Stimulated activated CD4-positive, alpha-beta T cell treated with anti-CD3 and anti-CD28 coated beads, Interleukin-4, amount 100 ng/mL, for 1 hour (primary cell): ENCODE measurements at places on chromosomes 7 and 10.

DNA sequence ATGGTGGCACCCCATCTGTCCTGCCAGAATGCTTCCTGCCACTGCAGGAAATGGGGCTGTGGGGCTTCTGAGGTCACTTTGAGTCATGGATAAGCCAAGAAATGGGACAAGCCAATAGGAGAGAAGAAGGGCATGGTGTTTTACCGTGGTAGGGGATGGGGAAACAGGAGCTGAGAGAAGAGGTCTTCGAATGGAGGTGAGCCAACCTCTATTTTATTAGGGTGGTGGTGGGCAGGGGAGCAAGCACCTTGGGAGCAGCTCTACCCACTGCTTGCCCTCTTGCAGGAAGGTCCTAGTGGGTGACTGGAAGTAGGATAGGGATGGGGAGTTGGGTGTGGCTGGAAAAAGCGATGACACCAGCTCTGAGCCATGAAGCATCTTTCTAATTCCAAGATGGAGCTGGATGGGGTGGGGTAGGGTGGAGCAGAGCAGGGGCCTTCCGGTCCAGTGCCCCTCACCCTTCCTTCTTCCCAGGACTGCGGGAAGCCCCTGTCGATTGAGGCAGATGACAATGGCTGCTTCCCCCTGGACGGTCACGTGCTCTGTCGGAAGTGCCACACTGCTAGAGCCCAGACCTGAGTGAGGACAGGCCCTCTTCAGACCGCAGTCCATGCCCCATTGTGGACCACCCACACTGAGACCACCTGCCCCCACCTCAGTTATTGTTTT, 9.1 kb downstream of the ZYX start:
- DNase-seq, result no peak

GRCh38 chr7:74473116-74473515, 19.4 kb downstream of the GTF2IRD1 start:
- no peak for DNase-seq

DNA sequence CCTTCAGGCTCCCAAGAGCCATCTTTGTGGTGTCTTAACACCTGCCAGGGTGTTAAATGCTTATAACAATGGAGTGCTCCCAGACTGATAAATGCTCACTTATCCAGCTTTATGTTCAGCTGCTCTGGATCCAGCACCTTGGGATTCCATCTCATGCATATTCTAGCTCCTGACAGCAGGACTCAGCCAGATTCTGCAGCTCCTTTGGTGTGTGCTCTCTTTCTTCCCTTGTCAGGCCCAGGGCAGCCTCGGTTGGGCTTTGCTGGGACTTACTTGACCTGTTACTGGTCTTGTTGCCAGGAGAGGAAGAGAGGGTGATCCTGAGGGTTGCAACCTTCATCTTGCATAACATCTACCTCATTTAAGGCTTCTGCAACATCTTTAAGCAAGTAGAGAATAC, 59.4 kb upstream of the CCNY start:
- DNase-seq, result no peak

DNA sequence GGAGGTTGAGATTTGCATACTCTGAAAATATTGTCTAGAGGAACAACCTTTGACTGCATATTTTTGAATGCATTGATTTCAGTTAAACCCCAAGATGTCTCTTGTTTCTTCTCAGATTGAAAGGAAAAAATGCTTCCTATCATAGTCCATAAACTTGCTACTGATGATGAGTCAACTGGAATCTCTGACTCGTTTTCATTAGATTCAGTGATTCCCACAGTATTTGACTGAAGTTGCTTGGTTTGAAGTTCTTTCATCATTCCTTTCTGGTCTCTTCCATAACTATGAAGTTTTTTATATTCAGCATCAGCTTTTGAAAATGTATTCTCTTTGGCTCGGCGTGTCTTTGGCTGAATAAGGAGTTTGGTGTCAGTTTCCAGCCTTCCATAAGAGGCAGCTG, 10.7 kb downstream of the PEX1 start:
- no peak for DNase-seq

DNA sequence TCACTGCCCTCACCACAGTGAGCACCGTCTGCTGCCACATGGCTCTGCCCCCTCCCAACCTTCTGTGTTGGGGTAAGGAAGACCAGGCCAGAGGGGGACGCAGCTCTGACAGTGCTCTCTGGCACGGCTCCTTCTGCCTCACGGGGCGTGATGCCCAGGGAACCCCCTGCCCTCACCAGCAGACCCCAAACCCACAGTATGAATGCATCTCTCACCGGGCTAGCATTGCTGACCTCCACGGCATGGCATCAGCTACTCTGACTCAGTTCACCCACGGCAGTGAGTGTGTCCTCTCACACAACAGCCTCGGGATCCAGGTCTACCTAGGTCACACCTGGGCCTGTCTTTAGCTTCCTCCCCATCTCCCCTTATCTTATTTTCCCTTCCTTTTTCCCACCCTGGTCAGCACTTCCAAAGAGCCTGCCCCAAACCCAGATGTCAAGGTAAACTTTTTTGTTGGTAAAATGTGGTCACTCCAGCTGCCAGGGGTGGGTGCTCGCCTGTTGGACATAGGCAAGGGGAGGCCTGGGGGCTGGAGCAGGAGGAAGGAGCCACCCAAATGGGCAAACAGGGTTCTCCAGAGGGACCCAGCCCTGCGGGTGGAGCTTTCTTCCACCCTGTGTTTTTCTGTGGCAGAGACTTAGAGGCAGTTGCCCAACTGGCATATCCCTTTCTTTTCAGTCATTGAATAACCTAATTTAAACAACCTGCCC, 4.4 kb downstream of the CALML3 start:
- DNase-seq, result no peak

DNA sequence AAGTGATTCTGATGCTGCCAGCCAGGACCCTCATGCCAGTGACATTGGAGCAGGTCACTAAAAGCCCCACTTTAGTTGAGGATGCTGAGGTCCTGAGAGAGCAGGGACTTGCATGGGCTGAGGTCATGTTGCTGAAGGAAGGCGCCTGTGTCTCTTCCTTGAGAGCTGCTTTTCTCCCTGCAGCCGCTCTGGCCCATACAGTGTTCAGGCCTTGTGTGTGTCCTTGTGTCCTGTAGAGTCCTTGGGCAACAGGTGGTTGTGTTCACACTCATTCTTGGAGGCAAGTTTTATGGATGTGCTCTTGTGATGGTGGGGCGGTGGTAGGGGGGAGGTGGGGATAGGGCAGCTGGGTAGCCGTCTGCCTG, 33.3 kb downstream of the TSPAN14 start:
- no peak for DNase-seq

- DNase-seq, result no peak
Measured at GRCh38 chr10:78804411-78805032, 264.2 kb upstream of the ZMIZ1 start.

DNA sequence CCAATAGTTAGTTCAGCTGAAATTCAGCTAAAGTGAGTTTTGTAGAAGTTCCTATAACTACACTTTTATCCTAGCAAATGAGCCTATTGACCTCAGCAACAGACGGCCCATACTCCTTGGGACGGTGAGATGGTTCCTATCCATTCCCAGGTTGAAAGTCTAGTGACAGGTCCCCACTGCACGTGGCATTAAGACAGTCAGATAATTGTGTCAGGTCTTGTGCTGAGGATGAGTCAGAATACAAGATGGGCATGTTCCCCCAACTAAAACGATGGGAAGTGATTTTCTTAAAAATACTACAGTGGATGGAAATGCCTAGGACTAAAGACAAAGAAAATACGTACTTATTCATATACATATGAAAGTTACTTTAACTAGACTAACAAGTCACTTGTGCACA, 2.1 kb downstream of the CAV1 start:
- DNase-seq, result no peak

GRCh38 chr10:116444527-116445142, 17.0 kb downstream of the PNLIPRP3 start:
- DNase-seq, result no peak

- no peak for DNase-seq
Measured at GRCh38 chr7:27782849-27783248, 42.9 kb downstream of the TAX1BP1 start.

GRCh38 chr7:97847791-97848190, 24.4 kb downstream of the ASNS start:
- DNase-seq, result no peak

DNA sequence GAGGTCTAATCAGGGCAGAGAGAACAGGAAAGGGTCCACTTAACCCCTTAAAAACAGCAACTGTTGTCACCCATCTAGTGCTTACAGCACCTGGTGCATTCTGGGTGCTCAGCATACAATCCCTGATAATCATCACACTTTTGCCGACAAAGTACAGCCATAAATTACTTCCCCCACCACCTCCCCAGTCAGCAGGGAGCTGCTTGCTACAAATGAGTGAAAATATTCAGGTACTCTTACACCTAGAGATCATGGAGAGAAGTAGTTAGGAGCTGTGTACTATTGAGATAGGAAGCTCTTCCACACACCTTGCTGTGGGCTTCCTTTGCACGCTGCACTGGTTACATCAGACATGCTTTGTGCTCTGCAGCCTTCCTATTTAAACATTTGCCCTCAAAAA, 723.5 kb upstream of the GALNT17 start:
- no peak for DNase-seq

- DNase-seq, result no peak
Measured at GRCh38 chr10:125133696-125134482, 26.5 kb downstream of the CTBP2 start.
